ENCODE measurements at places on chromosomes 1 and 21.

GRCh38 chr1:110771245-110772022, 96.7 kb upstream of the KCNA3 start:
- no peak for DNase-seq

DNA sequence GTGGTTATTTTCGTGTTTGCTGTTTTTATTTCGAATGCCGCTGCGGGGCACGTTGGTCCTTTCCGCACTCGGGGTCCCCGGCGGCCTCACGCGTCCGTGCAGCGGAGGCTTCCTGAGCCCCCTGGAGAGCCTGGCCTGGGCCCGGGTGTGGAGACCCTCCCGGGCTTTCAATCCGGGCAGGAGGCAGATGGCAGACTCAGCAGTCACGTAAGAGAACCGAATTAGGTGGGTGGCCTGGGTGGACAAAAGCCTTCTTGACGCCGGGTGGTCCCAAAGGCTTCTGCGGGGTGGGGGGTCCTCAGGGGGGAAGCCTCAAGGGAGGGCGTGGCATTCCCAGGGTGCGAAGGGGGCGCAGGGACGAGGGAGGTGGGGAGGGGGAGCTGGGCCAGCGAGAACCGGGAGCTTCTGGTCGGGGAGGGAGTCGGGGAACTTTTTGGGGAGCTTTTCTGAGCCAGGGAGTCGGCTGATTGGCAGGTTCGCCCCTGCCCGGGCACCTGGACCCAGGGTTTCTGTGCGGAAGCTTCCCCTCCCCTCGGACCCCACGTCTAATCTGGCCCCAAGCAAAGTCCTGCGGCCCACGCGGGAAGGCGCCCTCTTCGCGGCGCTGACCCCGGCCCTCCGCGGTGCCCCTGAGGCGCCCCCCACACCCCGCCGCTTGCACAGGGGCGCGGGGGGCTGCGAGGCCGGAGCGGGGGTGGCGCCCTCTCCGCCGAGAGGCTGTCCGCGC, 1.3 kb upstream of the HES4 start:
- DNase-seq = no peak

GRCh38 chr1:246329900-246330299, 177.2 kb downstream of the SMYD3 start:
- DNase-seq = no peak

DNA sequence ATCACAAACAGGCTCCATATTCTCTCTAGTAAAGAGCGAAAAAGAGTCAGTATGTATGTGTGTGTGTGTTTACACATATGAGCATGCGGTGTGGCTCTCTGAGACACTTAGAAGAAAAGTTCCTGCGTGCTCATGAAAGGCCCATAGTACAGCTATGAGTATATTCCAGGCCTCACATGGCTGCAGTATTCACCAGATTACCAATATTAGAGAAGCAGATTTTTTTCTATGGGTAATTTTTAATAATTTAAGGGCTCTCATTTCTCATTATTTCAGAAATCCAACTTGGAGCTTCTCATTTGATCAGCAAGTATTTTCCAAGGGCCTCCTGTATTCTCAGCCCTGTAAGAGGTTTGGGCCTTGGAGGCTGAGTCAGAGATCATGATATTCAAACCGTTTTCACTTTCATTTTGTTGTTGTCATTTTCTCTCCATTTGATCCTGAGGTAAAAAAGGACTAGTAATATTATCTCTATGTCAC, 232.9 kb upstream of the SGIP1 start:
- DNase-seq = no peak

DNA sequence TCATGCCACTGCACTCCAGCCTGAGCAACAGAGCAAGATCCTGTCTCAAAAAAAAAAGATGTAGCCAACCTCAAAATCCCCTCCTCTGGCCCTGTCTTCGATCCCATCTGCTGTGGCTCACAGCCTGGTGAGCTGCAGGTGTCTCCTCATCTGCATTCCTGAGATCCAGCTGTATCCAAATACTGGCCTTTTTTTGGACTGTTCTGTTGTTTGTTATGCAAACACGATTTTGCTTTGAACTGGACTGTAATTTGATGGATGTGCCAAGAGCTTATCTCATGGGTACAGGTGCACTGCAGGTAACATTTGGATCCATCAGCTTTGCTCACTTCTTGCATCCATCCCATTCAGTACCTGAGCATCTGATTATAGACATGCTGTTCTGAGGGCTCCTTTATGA, 14.1 kb upstream of the FAM43B start:
- no peak for DNase-seq

DNA sequence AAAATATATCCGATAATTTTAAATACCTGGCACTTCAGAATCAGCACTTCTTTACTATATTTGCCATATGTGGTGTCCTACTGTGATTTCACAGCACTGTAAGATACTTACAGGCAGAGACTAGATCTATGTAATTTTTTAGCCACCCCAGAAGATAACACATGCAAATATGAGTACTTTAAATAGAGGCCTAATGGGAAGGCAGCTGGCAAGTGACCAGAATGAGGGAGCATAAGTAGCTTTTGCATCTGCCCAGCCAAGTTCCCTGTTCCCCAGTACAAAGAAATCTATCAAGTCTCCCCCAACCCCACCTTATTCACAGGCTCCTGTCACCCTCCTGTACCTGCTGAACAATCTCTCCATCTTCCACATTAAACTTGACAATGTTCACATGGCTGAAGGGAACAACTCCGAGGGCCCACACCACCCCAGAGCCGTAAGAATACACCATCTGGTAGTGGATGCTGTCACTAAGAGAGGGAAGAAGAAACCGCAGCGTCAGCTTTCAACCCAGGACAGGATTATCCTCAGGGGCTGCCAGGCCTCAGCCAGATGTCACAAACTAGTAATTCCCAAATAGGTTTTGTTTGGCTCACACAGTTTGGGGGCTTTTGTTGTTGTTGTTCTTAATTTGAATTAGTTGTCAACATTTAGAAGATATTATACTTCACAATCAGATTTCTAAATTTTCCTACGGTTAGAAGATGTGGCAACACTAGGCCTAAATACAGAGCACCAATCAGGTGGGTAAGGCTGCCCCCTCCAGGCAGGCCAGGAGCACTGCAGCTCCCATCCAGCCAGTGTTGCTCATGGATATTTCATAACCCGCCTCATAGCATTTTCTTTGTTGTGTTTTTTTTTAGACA, 10.4 kb downstream of the EMC1 start:
- DNase-seq = peak; percentile 36

GRCh38 chr1:93963585-93963984, 54.4 kb upstream of the GCLM start:
- no peak for DNase-seq
